Left lobe of liver (tissue), 2 donors: ENCODE measurements at places on chromosomes 12 and 14. TPM values are rescaled to one million over a fixed set of nuclear protein-coding genes. Genes with fewer than 3 reads are reported as not detected.

DNA sequence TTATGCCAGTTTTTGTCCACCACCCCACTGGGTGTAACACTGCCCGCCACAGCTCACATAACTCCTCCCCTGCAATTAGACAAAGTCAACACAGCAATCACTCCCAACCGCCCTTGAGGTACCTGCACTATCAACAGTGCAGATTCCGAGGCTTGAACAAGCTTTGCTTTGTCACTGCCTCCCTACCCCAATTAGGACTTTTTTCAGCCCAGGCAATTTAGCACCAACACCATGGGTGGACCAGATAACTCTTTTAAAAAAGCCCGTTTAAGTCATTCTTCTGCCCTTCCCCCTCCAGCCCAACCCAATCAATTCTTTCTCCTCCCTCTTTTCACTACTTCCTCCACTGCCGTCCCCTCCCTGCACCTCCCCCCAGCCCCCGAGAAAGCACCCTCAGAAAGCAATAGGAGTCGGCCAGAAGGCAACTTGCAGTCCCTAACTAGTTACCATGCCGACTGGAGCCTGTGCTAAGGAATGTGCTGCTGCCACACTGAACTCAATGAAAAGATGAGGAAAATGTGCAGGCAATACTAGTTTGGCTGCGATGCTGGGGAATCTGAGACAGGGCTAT is 45.7 kb upstream of the OTX2 start:
- DNase-seq, result no peak

KIF5A gene
- 0.05 TPM for total RNA-seq

- DNase-seq, result no peak
Measured at GRCh38 chr12:50579757-50580267, 75.0 kb downstream of the DIP2B start.

- no peak for DNase-seq
Measured at GRCh38 chr14:25607192-25607591, 557.2 kb upstream of the STXBP6 start.

DNA sequence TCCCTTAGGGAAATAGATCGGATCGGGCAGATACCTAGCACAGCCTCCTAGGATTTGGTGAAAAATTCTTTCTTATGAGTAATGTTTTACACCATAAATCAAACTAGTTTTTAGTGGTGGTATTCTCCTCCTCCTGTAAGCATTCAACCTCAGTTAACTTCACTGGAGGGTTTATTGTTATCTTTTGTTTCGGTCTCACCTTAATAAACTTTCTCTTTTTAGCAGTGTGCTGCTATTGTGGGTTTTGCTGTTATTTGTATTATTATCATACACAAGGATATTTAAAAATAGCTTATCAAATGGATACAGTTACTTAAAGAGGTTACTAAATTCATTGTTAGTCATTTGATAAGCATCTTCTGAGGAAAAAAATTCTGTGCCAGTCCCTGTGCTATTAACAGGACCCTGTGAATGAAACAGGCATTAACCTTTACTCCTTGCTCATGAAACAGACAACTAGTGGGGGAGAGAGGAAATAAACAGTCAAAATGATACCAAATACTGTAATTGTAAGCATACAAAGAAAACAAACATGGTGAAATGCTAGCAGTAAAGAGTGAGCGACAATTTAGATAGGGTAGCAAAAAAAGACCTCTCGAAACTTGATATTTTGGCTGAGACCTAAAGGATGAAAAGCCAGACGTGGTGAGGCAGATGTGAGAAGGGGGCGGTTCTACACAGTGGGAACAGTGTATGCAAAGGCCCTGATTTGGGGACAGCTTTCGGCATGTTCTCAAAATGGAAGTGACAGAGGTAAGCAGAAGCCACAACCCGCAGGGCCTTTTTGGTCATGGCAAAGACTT is 178.7 kb upstream of the SOX5 start:
- DNase-seq, result no peak

- no peak for DNase-seq
Measured at GRCh38 chr14:55272922-55273321, 1.7 kb downstream of the FBXO34 start.

DNA sequence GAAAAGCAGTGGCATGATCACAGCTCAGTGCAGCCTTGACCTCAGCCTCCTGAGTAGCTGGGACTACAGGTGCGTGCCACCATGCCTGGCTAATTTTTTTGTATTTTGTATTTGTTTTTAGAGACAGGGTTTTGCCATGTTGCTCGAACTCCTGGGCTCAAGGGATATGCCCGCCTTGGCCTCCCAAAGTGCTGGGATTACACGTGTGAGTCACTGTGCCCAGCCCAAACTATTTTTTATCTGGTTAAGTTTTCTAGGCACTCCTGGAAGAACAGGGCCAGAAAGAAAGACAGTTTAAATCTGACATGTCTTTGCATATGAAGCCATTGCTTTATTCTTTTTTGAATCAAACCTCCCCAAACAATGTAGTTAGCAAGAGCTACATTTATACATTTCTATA is 27.5 kb upstream of the PTGR2 start:
- no peak for DNase-seq

DNA sequence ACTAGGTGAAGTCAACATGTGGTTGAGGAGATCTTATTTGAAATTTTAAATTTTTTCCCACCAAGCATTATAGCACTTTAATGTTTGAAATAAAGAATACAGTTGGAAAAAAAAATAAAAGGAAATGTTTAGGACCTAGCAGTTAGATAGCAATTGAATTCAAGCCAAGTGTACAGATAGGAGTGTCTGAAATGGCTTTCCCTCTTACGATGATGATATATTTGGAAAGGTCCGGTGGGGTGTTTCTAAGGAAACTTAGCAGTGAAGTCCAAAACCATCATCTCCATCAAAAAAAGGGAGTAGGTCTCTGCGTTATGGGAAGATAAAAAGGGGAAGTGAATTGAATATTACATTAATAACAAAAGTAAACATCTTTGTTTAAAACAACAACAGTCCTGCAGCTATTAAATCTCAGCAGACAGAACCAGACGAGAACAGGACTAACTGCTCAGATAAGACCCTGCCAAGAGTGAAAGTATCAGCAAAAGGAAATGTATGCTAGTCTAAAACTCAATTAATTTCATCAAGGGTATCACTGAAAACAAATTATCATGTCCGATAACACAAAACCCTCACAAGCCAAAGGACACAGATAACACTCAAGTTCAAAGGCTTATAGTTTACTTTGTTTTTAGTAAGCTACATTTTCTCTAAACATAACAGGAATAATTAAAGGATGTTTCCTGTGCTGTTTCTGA is 242.0 kb downstream of the BMP4 start:
- no peak for DNase-seq

- peak; percentile 67 for DNase-seq
Measured at GRCh38 chr14:49893309-49894213, 679 bp downstream of the ARF6 start.

PPP1R13B gene
- total RNA-seq, result 15.3 TPM

GRCh38 chr12:13537623-13538022 is 341.1 kb downstream of the EMP1 start:
- DNase-seq, result no peak

GRCh38 chr12:7035463-7035862 is 17.2 kb upstream of the LPCAT3 start:
- DNase-seq, result no peak

PTPRQ gene
- 0.30 TPM for total RNA-seq

- DNase-seq, result no peak
Measured at GRCh38 chr12:77575376-77575919, 255.2 kb upstream of the NAV3 start.

GRCh38 chr12:127230843-127231260 is 1036.1 kb upstream of the TMEM132C start:
- DNase-seq, result no peak

GRCh38 chr14:72610096-72610830 is 283.6 kb downstream of the DPF3 start:
- peak; percentile 43 for DNase-seq

- no peak for DNase-seq
Measured at GRCh38 chr14:60051721-60052221, 40.0 kb upstream of the PCNX4 start.
